Fibroblast of skin of right biceps (primary cell): ENCODE measurements at places on chromosomes 11 and 22.

GRCh38 chr11:102921587-102922220 is 33.8 kb downstream of the MMP13 start:
- no peak for DNase-seq

DNA sequence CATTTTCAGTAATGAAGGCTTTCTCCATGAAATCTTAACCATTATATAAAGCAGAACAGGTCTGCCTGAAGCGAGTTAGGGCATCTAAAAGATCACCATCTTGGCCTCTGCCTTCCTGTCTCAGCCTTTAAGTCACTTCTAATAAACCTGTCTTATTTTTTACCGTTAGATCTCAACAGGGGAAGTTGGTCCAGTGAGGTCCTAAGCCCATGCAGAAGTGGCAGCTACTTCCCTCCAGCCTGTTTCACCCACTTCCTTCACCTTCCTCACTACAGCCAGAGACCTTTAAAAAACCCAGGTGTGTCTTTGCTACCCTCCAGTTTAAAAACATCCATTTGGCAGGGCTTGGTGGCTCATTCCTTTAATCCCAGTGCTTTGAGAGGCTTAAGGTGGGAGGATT is 14.1 kb upstream of the LIPT2 start:
- no peak for DNase-seq

GRCh38 chr11:119491753-119492510 is 69.0 kb upstream of the THY1 start:
- DNase-seq = no peak

GRCh38 chr11:121451986-121452608 is at the start of gene SORL1:
Gene SORL1 (plus strand): TSS chr11:121452314. CDS start chr11:121452332, 18 bp downstream.
- DNase-seq = peak; percentile 71

- DNase-seq = peak; percentile 15
Measured at GRCh38 chr11:34379539-34379938, 21.7 kb upstream of the ABTB2 start.

- peak; percentile 94 for DNase-seq
Measured at GRCh38 chr11:22491555-22492225, 133.9 kb downstream of the FANCF start.

GRCh38 chr11:2466069-2466801 is 21.4 kb downstream of the KCNQ1 start:
- DNase-seq = no peak

DNA sequence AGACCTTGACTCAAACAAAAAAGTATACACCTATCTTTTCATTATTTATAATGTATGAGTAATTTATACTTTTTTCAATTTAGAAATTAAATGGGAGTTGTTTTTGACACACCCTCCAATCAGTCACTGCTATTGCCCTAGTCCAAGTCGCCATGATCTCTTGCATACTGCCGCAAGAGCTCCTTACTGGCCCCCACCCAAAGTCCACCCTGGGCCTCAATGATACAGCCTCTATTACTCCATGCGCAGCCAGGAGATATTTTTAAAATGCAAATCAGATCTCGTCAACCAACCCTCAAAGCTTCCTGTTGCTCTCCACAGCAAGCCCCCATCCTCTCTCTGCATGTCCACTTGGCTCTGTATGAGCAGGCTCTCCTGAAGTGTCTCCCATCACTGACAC is 12.8 kb upstream of the LMO1 start:
- no peak for DNase-seq

DNA sequence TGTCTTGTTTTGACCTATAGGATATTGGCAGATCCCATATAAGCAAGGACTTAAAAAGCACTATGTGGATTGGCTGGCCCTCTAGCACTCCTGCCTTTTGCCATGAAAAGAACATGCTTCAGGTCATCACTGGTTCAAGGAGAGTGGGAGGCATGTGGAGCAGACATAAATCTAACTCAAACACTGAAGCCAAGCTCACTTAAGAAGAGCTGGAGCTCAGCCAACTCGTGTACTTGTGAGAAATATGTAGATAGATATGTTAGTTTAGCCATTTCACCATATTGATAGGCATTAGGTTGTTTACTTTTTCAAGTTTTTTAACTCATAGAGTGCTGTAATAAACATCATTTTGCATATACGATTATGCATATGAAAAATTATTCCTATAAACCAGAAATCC is 19.9 kb upstream of the BBOX1 start:
- DNase-seq = peak; percentile 13

GRCh38 chr11:125990244-125990643 is 44.4 kb downstream of the VSIG10L2 start:
- peak; percentile 87 for DNase-seq

- no peak for DNase-seq
Measured at GRCh38 chr11:332651-333480, 12.2 kb upstream of the IFITM3 start.

GRCh38 chr22:44102856-44103255 is 77.9 kb upstream of the PARVG start:
- no peak for DNase-seq

DNA sequence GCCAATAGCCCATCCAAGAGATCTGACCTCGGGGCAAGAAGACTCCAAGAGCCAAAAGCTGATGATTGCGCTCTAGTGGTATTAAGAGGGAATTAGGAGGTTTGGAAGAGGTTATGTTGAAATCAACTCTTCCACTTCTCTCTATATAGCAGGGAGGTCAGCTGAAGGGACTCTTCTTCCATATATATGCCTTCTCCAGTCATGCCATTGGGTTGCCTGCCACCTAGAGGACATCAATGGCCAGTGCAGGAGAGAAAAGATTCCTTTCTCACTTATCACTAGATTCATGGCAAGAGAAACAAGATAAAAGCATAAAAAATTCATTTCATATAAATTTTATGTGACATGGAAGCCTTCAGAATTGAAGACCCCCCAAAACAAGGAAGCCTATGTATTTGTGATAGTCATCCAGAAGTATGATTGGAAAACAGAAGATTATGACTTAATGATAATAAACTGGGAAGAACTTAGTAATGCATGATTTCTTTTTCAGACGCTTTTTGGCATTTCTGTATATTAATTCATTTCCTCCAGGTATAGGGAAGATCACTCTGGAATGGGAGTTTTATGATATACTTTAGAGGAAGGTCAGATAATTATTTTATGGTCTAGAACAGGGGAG is 435.1 kb upstream of the DDI1 start:
- peak; percentile 79 for DNase-seq

DNA sequence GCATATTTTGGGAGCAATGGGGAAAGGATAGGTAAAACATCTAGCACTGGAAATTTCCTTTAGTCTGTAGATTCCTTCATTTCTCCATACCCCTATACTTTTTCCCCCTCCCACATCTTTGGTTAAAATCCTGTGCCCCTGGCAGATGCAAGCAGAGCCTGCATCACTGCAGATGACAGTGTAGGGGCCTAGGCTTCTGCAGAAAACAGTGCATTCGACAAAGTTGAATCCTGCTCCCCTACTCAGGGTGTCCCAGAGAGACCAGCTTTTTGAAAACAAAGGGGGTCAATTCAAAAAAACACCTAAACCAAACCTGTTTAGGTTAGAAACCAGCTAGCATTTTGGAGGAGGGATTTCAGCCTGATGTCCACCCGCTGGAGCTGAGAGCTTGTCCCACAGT is 43.8 kb upstream of the BLID start:
- no peak for DNase-seq

DNA sequence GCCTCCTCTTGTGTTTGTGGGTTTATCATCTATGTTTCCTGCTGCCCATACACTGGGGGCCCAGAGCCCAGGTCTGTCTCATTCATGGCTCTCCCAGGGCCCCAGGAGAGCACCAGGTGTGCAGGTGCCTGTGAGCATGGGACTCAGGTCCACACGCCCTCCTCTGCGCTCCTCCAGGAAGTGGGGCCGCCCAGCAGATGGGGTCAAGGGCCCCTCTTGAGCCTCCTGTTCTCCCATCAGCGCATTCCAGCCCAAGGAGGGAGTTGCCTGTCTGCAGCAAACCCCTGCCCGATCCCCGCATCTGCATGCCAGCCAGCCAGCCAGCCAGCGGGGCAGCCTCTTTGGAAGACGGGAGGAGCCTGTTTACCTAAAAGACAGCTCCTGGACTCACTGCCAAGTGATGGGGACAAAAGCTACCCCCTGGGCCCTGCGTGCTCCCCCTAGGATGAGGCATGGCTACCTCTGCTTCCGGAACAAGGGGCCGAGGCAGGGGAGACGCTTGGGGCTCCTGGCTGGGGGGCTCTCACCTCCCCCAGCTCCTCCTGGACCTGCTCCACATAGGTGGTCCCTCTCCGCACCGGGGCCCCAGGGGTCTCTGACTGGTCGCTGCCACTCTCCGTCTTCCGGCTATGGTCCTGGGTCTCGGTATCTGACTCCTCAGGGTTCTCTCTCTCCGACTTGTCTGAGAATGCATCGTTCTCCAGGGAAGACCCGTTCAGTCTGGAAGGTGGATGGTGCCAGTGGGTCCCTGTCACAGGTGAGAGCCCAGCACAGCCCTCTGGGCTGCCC is 49.7 kb upstream of the CARS1 start:
- DNase-seq = no peak

DNA sequence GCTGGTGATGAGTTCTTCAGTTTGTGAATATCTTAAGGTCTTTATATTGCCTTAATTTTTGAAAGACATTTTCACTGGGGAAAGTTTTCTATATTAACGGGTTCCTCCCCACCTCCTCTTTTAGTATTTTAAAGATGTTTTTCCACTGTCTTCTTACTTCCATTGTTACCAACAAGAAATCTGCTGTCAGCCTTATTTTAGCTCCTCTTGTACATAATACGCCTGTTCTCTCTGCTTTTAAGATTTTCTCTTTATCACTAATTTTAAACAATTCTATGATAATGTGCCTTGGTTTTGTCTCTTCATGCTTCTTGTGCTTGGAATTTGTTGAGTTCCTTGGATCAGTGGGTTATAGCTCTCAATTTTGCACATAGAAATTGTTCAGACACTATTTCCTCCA is 280.4 kb downstream of the DCDC1 start:
- DNase-seq = no peak

GRCh38 chr11:32440312-32440908 is 5.1 kb upstream of the WT1 start:
- no peak for DNase-seq

- no peak for DNase-seq
Measured at GRCh38 chr11:125464666-125465065, 31.4 kb downstream of the FEZ1 start.

GRCh38 chr11:44345781-44346180 is 35.8 kb upstream of the ALX4 start:
- DNase-seq = no peak

DNA sequence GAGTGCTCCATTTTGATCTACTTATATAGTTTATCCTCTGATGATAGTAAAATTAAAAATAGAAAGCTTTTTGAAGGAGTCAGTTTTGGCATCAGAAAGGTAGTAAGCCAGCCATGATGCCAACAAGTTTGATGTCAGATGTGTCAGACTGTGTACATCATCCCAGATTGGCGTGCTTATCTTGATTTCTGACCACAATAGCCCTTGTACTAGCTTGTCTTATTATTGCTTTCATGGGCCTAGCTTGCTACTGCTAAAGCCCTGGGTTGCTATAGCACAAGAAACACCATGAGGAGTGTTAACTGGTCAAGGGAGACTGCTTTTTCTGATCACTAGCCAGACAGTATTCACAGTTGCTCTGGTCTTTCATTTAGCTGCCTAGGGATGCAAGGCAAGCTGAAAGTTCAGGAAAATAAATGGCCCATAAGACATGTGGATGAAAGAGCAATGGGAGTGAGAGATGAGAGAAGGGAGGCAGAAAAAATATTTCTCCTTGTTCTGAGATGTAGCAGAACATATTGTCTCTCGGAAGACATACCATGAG is 1038.5 kb downstream of the JRKL start:
- DNase-seq = no peak

GRCh38 chr11:103863497-103863896 is 172.9 kb upstream of the DDI1 start:
- DNase-seq = peak; percentile 85

DNA sequence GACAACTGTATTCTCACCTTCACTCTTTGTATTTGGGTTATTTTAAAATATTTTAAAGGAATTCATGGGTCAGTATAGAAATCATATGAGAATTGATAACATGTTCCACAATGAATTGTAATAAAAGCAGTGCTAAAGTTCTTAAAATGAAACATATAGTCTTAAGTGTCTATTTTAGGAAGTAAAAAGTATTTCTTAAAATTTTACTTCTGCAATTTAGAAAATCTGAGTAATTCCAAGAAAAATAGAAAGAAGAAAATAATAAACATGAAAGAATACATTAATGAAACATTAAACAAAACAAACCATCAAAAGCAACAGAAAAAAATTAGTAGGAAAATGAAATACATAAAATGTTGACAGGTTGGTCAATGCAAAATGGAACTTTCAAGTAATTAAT is 332.4 kb downstream of the ETS1 start:
- DNase-seq = no peak
